ENCODE measurements at places on chromosomes 7 and 10. TPM values are rescaled to one million over a fixed set of nuclear protein-coding genes. Genes with fewer than 3 reads are reported as not detected.

GRCh38 chr7:34034728-34035127 is 129.4 kb downstream of the BMPER start:
- no peaks in the 10 kb centered on the region for H3K27me3 ChIP-seq
- DNase-seq = no peak
- H3K36me3 ChIP-seq = no peaks in the 10 kb centered on the region
- no peaks in the 10 kb centered on the region for H3K4me1 ChIP-seq

- H3K4me3 ChIP-seq = no peak overlapping the region
- H3K27me3 ChIP-seq = peaks cover 3% of the 10 kb centered on the region
- no peak for DNase-seq
- no peaks in the 10 kb centered on the region for H3K4me1 ChIP-seq
Observed at GRCh38 chr7:36984710-36985312, 260.5 kb upstream of the AOAH start.

PAPOLB gene
- total RNA-seq = not detected

CNPY1 gene
- total RNA-seq = not detected

- no peak for DNase-seq
- H3K4me1 ChIP-seq = peaks cover 34% of the 10 kb centered on the region
- H3K27ac ChIP-seq = peak overlapping the region; percentile 74
- no peak overlapping the region for H3K4me3 ChIP-seq
- H3K36me3 ChIP-seq = no peaks in the 10 kb centered on the region
- no peaks in the 10 kb centered on the region for H3K27me3 ChIP-seq
Observed at GRCh38 chr10:5070648-5071410, 23.4 kb upstream of the AKR1C3 start.

PSMA2 gene
- total RNA-seq = 29.9 TPM

GRCh38 chr10:120960725-120961124 is 109.6 kb downstream of the WDR11 start:
- DNase-seq = no peak
- H3K27me3 ChIP-seq = no peaks in the 10 kb centered on the region
- no peak overlapping the region for H3K4me3 ChIP-seq
- H3K36me3 ChIP-seq = no peaks in the 10 kb centered on the region
- peaks cover 14% of the 10 kb centered on the region for H3K4me1 ChIP-seq

- H3K4me1 ChIP-seq = no peaks in the 10 kb centered on the region
- H3K36me3 ChIP-seq = no peaks in the 10 kb centered on the region
- H3K27me3 ChIP-seq = peaks cover 3% of the 10 kb centered on the region
- no peak for DNase-seq
Observed at GRCh38 chr10:78378192-78378591, 344.5 kb downstream of the RPS24 start.

DNA sequence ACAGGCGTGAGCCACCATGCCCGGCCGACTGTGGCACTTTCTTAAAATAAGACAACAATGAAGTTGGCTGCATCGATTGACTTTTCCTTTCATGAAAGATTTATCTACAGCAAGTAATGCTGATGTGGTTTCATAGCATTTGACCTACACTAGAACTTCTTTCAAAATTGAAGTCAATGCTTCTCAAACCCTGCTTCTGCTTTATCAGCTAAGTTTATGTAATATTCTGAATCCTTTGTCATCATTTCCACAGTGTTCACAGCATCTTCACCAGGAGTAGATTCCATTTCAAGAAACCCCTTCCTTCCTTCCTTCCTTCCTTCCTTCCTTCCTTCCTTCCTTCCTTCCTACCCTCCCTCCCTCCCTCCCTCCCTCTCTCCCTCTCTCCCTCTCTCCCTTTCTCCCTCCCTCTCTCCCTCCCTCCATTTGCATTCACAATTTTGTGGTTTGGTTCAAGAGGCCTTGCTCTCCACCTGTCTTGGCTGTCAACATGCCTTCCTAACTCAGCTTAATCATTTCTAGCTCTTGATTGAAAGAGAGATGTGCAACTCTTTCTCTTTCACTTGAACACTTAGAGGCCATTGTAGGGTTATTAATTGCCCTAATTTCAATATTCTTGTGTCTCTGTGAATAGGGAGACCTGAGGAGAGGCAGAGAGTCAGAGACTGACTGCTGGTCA is 52.1 kb downstream of the HDAC9 start:
- peaks cover 8% of the 10 kb centered on the region for H3K4me1 ChIP-seq
- no peak for DNase-seq
- H3K4me3 ChIP-seq = no peak overlapping the region
- H3K27ac ChIP-seq = no peak overlapping the region

GRCh38 chr10:19620811-19621210 is 195.4 kb upstream of the PLXDC2 start:
- no peak for DNase-seq
- H3K27ac ChIP-seq = no peak overlapping the region
- H3K4me3 ChIP-seq = no peak overlapping the region
- H3K4me1 ChIP-seq = no peaks in the 10 kb centered on the region
- H3K36me3 ChIP-seq = no peaks in the 10 kb centered on the region

GRCh38 chr10:96387601-96388000 is 28.8 kb upstream of the OPALIN start:
- H3K27ac ChIP-seq = no peak overlapping the region
- no peak for DNase-seq
- peaks cover 66% of the 10 kb centered on the region for H3K27me3 ChIP-seq
- H3K4me1 ChIP-seq = peaks cover 14% of the 10 kb centered on the region
- H3K36me3 ChIP-seq = no peaks in the 10 kb centered on the region

DNA sequence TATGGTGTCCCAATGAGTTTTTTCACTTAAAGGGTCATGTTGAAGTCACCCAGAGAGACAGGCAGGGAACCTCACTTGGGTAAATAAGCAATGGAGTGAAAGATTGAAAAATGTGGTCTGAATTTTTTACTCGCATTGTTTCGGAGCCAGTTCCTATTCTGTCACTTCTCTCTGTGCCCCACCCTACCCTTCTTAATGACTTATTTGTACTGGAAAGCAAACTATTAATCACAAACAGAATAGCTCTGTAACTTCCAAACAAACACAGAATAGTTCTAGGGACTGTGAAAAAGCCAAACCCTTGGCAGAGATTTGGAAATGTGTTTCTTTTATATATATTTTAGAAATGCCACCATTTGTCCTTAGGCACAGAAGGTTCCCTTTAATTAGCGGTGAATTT is 76.0 kb downstream of the LRMDA start:
- peak overlapping the region; percentile 22 for H3K27ac ChIP-seq
- DNase-seq = no peak
- no peaks in the 10 kb centered on the region for H3K27me3 ChIP-seq

DNA sequence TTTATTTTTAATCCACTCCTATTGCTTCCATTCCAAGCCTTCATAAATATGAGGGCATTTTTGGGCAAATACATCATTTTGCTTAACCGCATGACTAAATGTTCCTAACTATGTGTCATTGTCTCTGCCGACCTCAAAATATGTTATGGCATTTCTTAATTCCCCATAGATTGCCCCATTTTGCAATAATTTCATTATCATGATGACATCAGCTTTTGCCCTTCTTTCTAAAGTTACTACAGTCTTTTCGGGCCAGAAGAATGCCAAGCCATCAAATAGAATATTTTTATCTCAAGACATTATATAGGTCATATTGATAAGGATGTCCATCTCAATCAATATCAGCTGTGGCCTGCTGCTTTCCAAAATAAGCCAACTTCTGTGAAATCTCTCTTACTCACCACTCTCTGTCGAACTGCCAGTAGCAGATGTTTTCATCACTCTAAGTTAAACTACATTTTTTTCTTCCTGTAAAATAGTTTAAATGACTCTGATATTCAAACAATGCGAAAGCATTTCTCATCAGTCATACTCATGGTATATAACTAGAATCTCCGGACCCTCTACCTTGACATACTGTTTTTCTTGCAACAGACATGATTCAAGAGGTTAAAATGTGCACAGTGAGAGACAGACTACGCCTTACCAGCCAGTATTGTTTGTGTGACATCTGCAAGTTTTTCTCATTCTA is 1254.6 kb upstream of the CELF2 start:
- H3K4me3 ChIP-seq = no peak overlapping the region
- H3K4me1 ChIP-seq = no peaks in the 10 kb centered on the region
- H3K36me3 ChIP-seq = no peaks in the 10 kb centered on the region
- H3K27ac ChIP-seq = no peak overlapping the region

COL1A2 gene
- total RNA-seq = 70.9 TPM

DNA sequence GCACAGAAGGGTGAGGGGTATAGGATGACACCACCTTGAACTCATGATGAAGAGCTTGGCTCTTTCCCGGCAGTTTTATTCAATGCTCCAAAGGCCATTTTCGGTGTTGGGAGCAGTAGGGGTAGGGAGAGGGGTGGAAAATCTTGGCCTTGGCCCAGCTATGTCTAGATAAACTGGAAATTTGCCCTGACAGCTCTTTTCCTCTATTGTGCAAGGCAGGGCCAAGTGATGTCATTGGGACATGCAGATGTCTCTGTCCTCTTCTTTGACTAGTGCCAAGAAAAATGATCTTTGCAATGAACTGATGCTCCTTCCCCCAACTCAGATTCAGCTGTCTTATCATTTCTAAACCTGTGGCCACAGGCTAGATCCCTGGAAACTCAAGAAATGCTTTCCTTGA is 27.7 kb upstream of the PRKCQ start:
- no peaks in the 10 kb centered on the region for H3K4me1 ChIP-seq
- H3K27me3 ChIP-seq = peaks cover 14% of the 10 kb centered on the region
- no peak overlapping the region for H3K27ac ChIP-seq
- DNase-seq = no peak

DNAJC30 gene
- total RNA-seq = 4.7 TPM

ANKMY2 gene
- total RNA-seq = 16.2 TPM

DNA sequence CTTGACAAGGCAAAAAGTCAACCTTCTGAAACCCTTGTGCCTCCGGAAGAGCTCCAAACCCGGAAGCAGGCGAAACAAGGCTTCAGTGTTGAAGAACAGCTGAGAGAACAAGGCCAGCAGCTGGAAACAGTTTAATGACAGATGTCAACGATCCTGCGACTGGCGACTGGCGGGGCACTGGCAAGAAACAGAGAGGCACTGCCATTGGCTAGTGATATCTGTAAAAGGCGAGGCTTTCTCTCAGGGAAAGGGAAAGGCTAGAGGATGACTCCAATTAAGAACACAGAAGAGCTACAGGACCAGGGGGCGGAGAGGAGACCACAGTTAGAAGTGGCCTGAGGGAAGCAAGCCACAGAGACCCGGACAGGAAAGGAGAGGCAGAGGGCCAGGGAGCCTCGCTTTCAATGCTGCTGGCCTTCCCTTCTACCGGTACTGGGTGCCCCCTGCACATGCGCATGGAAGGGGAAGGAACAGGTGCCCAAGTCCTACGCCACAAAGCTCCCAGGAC is 19.4 kb downstream of the ITGB1 start:
- H3K27ac ChIP-seq = peak overlapping the region; percentile 70
- no peak for DNase-seq
- H3K4me1 ChIP-seq = peaks cover 70% of the 10 kb centered on the region
- H3K27me3 ChIP-seq = no peaks in the 10 kb centered on the region
- H3K36me3 ChIP-seq = peaks cover 17% of the 10 kb centered on the region
- peak overlapping the region; percentile 15 for H3K4me3 ChIP-seq

INA gene
- 0.60 TPM for total RNA-seq

ASB10 gene
- total RNA-seq = not detected

All from suprapubic skin (tissue), 4 donors.